ENCODE measurements at places on chromosomes 3 and 15.

- DNase-seq, result no peak
These were observed 1.3 kb downstream of the RBPMS2 start for GRCh38 chr15:64774037-64774628.

- no peak for DNase-seq
These were observed 291.9 kb upstream of the STT3B start for GRCh38 chr3:31240874-31241273.

GRCh38 chr15:73052653-73053397, 562 bp downstream of the NEO1 start:
- peak; percentile 78 for DNase-seq

GRCh38 chr15:45454814-45455213, 67.7 kb downstream of the SLC30A4 start:
- DNase-seq, result no peak

GRCh38 chr3:31370380-31370666, 162.4 kb upstream of the STT3B start:
- no peak for DNase-seq

DNA sequence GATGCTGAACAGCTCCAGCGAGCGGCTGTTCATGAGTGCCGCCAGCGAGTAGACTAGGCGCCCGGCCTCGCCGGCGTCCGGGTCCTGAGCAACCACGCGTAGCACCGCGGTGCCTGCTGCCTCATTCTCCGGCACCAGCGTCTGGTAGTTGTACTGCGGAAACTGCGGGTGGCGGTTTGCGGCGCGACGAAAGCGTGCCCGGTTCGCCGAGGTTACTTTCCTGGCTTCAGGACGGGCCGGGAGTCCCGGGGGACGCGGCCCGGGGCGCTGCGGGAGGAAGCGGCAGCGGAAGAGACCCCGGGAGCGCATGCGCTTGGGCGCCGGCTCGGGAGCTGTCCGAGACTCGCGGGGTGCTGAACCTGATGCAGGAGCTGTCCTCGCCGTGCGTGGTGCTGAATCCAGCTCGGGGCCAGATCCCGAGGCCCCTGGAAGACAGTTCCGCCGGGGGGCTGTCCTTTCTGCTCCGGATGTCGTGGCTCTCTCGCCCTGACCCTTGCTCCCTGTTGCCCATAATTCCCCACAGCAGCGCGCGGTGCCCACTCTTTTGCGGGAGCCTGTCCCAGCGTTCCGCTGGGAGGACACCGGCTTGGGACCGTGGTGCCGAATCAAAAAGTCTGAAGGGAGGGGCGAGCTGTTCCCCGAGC, 1.1 kb downstream of the CELSR3 start:
- DNase-seq, result peak; percentile 84

DNA sequence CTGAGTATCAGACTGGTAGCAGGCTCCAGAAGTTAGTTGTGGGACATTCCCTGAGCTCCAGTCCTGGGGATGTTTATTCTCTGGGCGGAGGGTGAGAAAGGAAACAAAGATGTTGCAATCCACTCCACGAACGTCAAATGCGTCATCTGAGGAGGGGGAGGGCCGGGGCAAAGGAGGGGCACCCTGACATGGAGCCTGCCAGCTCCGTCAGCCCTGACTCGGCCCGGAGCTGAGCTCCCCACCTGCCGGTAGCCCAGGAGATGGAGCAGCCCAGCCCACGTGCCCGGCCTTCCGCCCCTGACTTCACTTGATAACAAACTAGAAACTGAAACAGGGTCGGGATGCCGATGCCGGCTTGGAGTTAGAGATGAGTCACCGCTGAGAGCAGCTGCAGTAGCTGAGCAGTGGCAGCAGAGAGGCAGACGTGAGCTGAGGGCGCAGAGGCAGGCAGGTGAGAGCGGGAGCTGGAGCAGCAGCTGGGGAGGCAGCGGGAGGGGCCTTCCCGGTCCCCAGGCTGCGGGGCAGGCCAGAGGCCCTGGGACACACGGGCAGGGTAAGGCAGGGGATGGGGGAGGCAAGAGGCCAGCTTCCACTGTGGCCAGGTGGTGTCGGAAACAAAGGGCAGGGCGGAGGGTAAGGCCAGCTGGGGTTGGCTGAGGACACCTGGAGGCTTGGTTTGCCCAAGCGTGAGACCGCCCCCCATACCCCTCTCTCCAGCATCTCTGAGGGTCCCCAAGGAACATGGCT, at the start of gene ISG20:
ISG20 (plus strand) TSS at position 391 of the 747 bp plus-strand sequence; CDS start at position 742, 351 bp downstream.
- DNase-seq, result peak; percentile 47

GRCh38 chr15:58081456-58081855, 15.9 kb upstream of the ALDH1A2 start:
- no peak for DNase-seq

DNA sequence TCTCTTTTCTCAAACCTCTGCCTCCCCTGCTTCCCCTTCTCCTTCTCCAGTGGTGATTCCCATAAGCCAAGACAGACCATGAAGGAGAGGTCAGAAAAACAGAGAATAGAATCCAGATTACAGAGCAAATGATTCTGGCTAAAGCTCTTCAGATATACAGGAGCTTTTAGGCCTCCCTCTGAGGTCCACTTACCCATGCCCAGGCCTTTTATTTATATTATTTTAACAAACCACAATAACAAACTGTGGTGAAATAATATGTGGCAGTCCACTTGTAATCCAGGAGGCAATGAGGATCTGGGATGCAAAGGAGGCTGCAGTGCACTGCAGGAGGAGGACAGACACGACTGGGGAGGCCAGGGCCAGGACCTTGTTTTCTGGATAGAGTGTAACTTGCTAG, 104.1 kb downstream of the STAC start:
- no peak for DNase-seq

DNA sequence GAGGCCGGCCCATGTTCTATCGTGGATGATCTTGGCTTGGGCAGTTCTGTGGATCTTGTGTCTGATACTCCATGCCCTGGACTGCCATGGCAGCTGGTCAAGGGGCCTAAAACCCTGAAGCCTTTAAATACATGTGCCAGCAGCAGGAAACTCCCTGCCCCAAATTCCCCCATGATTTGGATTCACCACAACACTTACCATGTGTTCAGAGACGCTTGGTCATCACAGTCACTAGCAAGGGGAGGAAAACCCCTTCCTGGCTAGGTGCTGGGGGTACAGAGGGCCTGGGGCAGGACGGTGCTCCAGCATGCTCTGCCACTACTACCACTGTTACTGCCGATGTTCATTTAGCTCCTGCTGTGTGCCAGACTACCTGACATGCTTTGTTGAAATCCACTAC, 94.4 kb downstream of the DNAJB8 start:
- no peak for DNase-seq

DNA sequence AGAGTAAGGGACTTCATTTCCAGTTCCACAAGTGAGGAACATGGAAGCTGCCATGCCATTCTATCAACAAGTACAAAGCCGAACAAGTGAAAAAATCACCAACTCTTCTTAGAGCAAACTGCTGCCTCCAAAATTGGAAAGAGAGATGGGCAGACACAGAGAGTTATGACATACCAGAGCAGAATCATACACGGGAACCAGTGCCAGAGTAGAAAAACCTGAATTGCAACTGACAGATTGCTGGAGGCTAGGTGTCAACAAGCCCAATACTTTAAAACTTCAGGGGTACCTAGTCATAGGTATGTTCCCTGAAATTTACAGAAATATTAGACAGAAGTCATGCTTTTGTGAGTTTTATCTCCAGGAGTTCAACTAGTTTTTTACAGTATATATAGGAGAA, 62.0 kb downstream of the TTBK2 start:
- no peak for DNase-seq

DNA sequence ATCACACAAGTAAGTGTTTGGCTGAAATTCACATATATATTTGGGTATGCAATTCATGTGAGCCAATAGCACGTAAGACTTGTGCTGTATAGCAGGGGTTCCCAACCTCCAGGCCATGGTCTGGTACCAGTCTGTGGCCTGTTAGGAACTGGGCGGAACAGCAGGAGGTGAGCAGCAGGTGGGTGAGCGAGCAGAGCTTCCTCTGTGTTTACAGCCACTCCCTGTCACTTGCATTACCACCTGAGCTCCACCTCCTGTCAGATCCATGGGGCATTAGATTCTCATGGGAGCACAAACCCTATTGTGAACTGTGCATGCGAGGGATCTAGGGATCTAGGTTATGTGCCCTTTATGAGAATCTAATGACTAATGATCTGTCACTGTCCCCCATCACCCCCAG, 59.7 kb downstream of the MAP3K13 start:
- no peak for DNase-seq

DNA sequence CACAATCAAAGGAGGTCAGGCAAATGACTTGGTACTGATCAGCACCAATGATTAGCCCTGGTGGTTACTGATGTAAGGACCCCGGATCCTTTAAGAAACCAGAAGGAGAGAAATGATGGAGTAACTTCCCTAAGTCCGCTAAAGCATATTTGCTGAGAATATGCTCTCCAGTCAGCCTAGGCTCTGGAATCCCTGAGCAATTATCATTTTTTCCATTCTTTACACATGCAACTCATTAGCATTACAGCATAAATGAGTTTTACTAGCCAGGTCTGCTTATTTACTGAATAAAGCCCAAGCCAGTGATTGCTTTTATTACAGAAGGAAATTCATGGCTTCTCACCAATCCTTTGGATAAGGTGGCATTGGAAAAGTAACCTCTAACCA, 139.2 kb upstream of the WNT5A start:
- DNase-seq, result peak; percentile 70

- DNase-seq, result no peak
These were observed 29.7 kb downstream of the TRAK1 start for GRCh38 chr3:42120866-42121265.

- DNase-seq, result no peak
These were observed 6.5 kb downstream of the OR5K4 start for GRCh38 chr3:98359993-98360675.

DNA sequence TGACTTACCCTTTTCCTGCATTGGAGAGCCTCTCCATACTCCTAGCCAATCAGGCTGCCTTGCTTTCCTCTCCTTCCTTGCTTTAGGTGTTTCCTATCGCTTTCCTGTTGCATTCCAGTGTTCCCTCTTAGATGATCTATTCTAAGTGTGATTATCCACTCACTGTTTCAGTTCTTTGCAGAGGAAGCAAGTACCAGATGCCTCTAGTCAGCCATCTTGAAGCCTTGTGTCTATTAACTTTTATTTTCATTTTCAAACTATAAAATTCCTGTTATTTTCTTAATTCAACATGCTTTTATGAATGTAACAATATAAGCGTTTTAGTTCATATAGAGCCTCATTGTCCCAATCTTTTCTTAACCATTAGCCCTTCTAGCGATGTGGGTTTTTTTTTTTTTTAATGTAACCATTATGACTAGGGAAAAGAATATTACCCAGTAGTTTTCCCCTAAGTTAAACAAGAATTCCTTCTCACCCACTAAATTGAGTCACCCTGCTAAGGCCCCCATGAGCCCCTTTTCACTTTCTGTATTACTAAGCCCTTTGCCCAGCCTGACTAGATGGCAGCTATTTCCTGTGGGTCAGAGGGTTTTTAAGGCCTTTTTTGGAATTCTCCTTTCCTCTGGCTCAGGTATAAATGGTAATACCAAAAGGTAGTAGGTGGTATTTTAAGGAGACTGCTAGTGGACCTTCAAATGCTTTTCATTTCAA, 229.4 kb upstream of the CTNNB1 start:
- DNase-seq, result no peak

- no peak for DNase-seq
These were observed 7.8 kb downstream of the CEP97 start for GRCh38 chr3:101732240-101732641.

- no peak for DNase-seq
These were observed 131.4 kb upstream of the UBE2E2 start for GRCh38 chr3:23071758-23072157.

- DNase-seq, result no peak
These were observed 23.3 kb upstream of the HEG1 start for GRCh38 chr3:125078951-125079674.

- no peak for DNase-seq
These were observed 76.2 kb downstream of the LARS2 start for GRCh38 chr3:45464336-45465170.

DNA sequence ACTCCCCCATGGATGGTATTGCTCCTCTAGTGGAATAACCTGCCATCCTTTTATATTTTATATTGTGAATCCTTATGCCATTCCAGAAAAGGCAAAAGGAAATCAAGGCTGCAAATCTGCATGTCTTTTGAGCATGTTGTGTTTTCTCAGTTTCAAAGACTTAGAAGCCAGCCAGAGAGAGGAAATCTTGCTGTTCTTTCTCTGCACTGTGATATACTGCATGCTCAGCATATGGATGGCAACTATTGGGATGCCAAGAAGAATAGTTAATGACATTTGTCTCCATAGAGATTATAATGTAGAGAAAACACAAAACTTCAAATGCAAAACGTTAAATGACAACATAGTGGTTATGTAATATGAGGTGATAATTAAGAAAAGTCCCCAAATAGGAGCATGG, 106.0 kb upstream of the NUDT16 start:
- no peak for DNase-seq

- DNase-seq, result no peak
These were observed 409.9 kb downstream of the RBMS3 start for GRCh38 chr3:29690686-29691353.

- no peak for DNase-seq
These were observed 213.0 kb upstream of the FEZF2 start for GRCh38 chr3:62586356-62586755.

GRCh38 chr3:55751730-55752129, 264.6 kb upstream of the WNT5A start:
- DNase-seq, result no peak

DNA sequence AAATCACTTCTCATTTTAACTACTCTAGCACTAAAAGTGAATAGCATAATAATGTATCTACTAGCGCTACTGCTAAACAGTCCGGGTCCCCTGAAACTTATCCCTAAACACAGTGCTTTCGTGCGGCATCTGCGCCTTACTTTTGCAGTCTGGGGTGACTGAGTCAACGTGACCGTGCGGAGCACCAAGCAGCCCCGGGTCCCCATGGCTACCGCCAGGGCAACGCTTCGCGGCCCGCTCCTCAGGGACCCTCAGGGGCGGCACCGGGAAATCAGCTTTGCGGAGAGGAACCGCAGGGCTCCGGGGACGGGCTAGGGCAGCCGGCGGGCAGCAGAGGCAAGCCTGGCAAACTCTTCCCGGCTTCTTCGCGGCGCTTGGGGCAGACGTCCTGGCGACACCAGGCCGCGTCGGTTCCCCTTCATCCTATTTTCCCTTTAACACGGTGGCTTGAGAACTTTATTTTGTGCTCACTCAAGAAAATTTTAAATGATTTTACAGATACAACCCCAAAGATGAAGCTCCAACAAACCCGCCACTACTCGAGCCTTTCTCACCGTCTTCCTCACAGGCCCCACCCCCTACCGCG, 757 bp upstream of the DIPK2A start:
- DNase-seq, result peak; percentile 68

DNA sequence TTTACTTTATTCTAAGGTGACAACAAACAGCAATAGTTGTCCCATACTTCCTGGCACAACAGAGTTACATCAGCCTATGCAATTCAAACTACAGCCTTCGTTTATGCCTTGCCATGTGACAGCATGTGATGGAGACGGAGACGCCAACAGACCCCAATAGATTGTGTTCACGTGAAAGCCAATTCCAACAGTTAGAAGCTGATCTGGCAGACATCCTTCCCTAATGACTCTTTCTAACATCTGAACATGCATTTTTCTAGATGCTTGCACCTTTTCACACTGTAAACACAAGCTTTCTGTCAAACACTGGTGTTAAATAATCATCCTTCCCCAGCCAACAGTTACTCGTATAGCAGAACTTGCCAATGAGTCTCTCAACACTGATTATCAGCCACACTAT, 694.4 kb upstream of the ALCAM start:
- no peak for DNase-seq

Measured in HAP-1 (cell line).